T-helper 2 cell treated with Interferon-gamma antibody and Interleukin-4, amounts not matched to agents 100 ng/mL and 5 ng/mL, for 36 hours (primary cell): ENCODE measurements at places on chromosomes 11 and 22. TPM values are rescaled to one million over a fixed set of nuclear protein-coding genes. Genes with fewer than 3 reads are reported as not detected.

P4HA3 gene
- not detected in 2 replicates for total RNA-seq

OR51D1 gene
- not detected in 2 replicates for total RNA-seq

TMPRSS4 gene
- not detected in 2 replicates for total RNA-seq

DDX25 gene
- 0.09 TPM in 1 of 2 replicates, not detected in the other for total RNA-seq

TRPC6 gene
- total RNA-seq: not detected in 2 replicates

HSCB gene
- total RNA-seq: 9.0 and 9.8 TPM in 2 replicates

LINC01488 gene
- not detected in 2 replicates for total RNA-seq

TP53AIP1 gene
- not detected in 2 replicates for total RNA-seq

DERL3 gene
- total RNA-seq: 12.5 and 15.0 TPM in 2 replicates

CATSPERZ gene
- not detected in 2 replicates for total RNA-seq

KCNJ1 gene
- total RNA-seq: not detected in 2 replicates

RASSF10 gene
- not detected in 2 replicates for total RNA-seq

C11orf97 gene
- not detected in 2 replicates for total RNA-seq

RAG1 gene
- 0.09 and 0.18 TPM in 2 replicates for total RNA-seq

DEFB131B gene
- total RNA-seq: not detected in 2 replicates

PAMR1 gene
- total RNA-seq: not detected in 2 replicates

MS4A7 gene
- total RNA-seq: not detected in 2 replicates

FOLH1 gene
- total RNA-seq: not detected in 2 replicates

CATSPER1 gene
- 0.32 TPM in 1 of 2 replicates, not detected in the other for total RNA-seq

GAL gene
- not detected in 2 replicates for total RNA-seq

ELMOD1 gene
- not detected in 2 replicates for total RNA-seq

ZP1 gene
- total RNA-seq: 0.61 and 0.66 TPM in 2 replicates

GTSE1 gene
- 74.1 and 74.4 TPM in 2 replicates for total RNA-seq

NXPE1 gene
- not detected in 2 replicates for total RNA-seq

WEE1 gene
- total RNA-seq: 67.1 and 67.7 TPM in 2 replicates

OR6X1 gene
- not detected in 2 replicates for total RNA-seq

KCNQ1OT1 gene
- 0.48 TPM in 2 replicates for total RNA-seq

GAS2 gene
- total RNA-seq: 1.7 and 2.0 TPM in 2 replicates

MPZL3 gene
- total RNA-seq: 16.5 and 19.4 TPM in 2 replicates

KCNE3 gene
- total RNA-seq: not detected in 2 replicates

OR10A2 gene
- not detected in 2 replicates for total RNA-seq

DENND6B gene
- total RNA-seq: 3.2 and 3.3 TPM in 2 replicates

LTO1 gene
- 27.6 and 27.8 TPM in 2 replicates for total RNA-seq

AIFM3 gene
- 0.36 and 0.41 TPM in 2 replicates for total RNA-seq

PIWIL4 gene
- 0.61 and 1.0 TPM in 2 replicates for total RNA-seq

PKDREJ gene
- total RNA-seq: not detected in 2 replicates

KRTAP5-10 gene
- total RNA-seq: not detected in 2 replicates

SLC15A3 gene
- total RNA-seq: 0.86 and 1.2 TPM in 2 replicates

CABP7 gene
- total RNA-seq: 0.05 TPM in 1 of 2 replicates, not detected in the other

MFNG gene
- total RNA-seq: 247 and 250 TPM in 2 replicates

CABP4 gene
- total RNA-seq: 3.7 and 4.0 TPM in 2 replicates

KRTAP5-5 gene
- not detected in 2 replicates for total RNA-seq

MOGAT2 gene
- total RNA-seq: not detected in 2 replicates

CD248 gene
- 0.09 and 0.18 TPM in 2 replicates for total RNA-seq

TMPRSS13 gene
- total RNA-seq: 2.8 and 3.9 TPM in 2 replicates

MSANTD4 gene
- total RNA-seq: 14.6 and 16.5 TPM in 2 replicates

MMP7 gene
- total RNA-seq: not detected in 2 replicates

RAC2 gene
- total RNA-seq: 806 and 809 TPM in 2 replicates

UPB1 gene
- 0.09 and 0.16 TPM in 2 replicates for total RNA-seq

WT1 gene
- total RNA-seq: not detected in 2 replicates

OR8G5 gene
- total RNA-seq: not detected in 2 replicates

KDELR3 gene
- 1.3 and 1.6 TPM in 2 replicates for total RNA-seq

PANX2 gene
- 0.30 and 0.34 TPM in 2 replicates for total RNA-seq

DDI1 gene
- total RNA-seq: not detected in 2 replicates

SMIM38 gene
- 0.25 and 0.43 TPM in 2 replicates for total RNA-seq

PRR33 gene
- not detected in 2 replicates for total RNA-seq
